ENCODE measurements at places on chromosomes 6 and 20.

GRCh38 chr20:7272512-7272911 lies 505.0 kb downstream of the BMP2 start:
- DNase-seq, result no peak

DNA sequence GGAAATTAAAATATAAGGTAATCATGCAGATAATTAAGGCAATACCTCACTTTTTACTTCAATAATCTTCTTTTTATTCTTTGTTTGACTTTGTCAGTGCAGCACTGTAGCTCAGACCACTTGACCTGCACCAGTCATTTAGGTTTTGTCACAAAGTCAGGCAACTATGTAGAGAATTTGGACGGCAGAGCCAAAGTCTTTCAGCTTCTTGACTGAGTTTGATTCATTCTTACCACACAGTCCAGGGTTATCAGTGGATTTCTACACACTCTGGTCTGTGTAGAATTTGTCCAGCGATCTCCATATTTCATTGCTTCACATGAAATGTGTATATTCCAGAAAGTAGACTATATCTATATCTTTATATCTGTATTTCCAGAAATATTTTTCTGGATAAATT lies 107.3 kb downstream of the TFAP2B start:
- no peak for DNase-seq

DNA sequence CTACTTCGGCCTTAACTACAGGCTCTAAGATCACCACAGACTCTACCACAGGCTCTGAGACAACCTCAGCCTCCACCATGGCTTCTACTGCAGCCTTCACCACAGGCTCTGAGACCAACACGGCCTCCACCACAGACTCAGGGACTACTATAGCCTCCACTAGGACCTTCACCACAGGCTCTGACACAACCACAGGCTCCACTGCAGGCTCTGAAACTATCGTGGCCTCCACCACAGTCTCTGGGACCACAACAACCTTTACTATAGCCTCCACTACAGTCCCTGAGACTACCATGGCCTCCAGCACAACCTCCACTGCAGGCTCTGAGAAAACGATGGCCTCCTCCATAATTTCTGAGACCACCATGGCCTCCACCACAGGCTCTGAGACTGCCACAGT lies 15.3 kb downstream of the MUC22 start:
- DNase-seq, result no peak

DNA sequence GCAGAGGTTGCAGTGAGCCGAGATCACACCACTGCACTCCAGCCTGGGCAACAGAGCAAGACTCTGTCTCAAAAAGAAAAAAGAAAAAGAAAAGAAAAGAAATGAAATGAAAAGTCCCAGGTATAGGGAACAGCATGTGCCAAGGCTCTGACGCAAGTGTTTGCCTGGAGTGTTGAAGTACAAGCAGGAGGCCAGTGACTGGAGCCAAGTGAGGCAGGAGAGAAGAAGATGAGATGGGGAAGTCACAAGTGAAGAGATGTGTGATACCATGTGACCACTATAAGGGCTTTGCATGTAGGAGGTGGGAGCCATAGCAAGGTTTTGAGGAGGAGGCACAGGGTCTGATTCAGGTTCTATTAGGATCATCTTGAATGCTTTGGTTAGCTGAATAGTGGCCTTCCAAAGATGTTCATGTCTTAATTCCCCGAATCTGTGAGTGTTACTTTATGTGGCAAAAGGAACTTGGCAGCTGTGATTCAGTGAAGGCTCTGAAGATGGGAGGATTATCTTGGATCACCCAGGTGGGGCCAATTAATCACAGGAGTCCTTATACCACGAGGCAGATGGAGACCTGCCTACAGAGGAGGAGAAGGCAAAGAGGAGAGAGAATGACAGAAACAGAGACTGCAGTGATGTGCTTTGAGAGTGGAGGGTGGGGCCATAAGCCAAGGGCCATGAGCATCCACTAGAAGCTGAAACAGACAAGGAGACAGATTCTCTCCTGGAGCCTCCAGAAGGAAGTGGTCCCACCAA lies 91.1 kb upstream of the PTPN1 start:
- no peak for DNase-seq

DNA sequence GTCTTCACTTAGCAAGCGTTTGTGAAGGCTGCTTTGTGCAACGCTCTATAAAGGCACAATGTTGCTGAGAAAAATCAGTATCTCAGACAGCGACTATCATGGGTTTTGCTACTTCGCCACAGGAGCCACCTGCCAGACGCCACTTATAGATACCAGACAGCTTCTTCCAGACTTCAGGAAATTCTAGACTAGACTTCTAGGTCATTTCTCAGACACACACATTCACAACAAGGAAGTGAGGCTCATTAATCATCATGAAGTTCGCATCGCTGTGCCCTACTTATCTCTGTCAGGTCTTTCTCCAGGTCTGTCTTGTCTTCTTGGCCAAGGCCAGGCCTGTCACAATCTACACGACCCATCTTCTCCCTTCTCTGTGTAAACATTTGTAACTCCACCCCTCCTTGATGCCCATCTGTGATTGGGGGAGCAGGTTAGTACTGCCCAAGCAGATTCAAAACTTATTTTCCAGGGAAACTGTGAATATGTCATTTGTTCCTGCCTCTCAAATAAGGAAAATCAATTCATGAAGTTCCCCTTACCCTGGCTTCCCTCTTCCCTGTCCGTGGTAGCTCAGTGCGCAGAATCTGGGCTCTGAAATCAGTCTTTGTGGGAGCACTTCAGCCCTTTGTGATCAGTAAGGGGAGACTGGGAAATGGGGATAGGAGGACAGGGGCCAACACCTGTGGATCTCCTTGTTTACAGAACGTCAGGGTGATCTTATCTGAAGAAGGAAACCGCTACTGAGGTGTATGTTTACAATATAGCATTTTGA lies 115.5 kb downstream of the TNFAIP3 start:
- DNase-seq, result no peak

DNA sequence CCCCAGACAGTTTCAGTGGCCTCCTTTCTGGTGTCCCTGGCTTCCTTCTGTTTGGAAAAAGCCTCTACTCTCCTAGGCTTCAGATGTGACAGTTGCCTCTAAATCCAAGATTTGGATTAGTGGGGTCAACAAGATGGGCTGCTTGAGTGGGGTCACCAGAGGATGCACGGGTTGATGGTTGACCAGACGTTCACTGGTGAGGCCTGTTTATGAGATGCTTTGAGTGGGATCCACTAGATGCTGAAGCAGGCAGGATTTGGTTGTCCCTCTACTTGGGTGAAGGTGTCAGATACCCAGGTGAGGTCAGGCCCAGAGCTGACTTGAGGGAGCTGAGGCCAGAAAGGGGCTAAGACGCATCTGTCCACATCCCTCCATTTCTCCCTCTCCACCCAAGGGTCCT lies 8.1 kb upstream of the DLGAP4 start:
- DNase-seq, result no peak

GRCh38 chr6:117110146-117110545 lies 155.2 kb upstream of the VGLL2 start:
- no peak for DNase-seq

- DNase-seq, result no peak
These were observed 471.3 kb upstream of the AGPAT4 start for GRCh38 chr6:161745128-161745527.

GRCh38 chr6:50822078-50822476 lies 3.4 kb downstream of the TFAP2B start:
- DNase-seq, result no peak

- no peak for DNase-seq
These were observed 59.6 kb upstream of the EMILIN3 start for GRCh38 chr20:41426086-41426830.

- DNase-seq, result no peak
These were observed 1.3 kb downstream of the SOBP start for GRCh38 chr6:107491138-107491609.

GRCh38 chr6:14360565-14360964 lies 243.0 kb downstream of the CD83 start:
- DNase-seq, result no peak

GRCh38 chr6:149963462-149964307 lies at the start of gene ULBP1:
TSS of gene ULBP1 (plus strand) at chr6:149963943. CDS start at chr6:149964050, 107 bp downstream.
- peak; percentile 43 for DNase-seq

GRCh38 chr6:155461556-155461955 lies 5.9 kb upstream of the NOX3 start:
- DNase-seq, result no peak
